Fibroblast of skin of right quadriceps (primary cell): ENCODE measurements at places on chromosomes 1 and 21.

DNA sequence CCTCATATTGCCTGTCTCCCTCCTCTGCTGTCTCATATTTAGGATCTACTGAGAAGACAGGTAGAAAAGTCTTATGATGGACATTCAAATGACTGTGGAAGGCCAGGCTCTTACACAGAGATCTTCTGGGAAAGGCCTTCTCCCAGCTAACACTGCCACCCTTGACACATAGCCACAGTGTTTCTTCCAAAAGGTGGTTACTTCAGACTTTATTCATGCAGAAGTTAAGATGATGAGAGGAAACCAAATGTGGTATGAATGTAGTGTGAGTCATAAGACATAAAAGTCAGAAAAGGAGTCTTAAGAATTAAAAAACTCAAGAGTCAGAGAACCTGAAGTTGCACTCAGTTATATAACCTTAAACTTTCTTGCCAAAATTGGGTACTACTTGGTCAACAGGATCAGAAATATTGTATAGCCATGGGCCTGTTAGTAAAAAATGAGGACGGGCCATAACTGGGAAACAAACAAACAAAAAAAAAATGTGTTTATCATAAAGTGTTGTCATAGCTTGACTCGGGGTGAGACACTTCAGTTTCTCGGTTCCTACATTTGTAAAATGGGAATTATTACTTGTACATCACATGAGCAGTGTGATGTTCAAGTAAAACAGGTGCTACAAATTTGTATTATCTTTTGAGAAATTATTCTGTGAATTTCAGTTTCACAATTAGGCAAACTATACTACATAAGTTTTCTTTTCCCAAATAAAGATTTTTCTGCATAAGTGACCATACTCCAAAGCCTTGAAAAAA lies 1.2 kb upstream of the DENND1B start:
- DNase-seq = peak; percentile 83

- no peak for DNase-seq
These were observed 11.5 kb upstream of the CXADR start for GRCh38 chr21:17501107-17502006.

- DNase-seq = no peak
These were observed 26.9 kb downstream of the KRTAP19-8 start for GRCh38 chr21:31011412-31011811.

GRCh38 chr1:231093156-231093922 lies 53.3 kb upstream of the FAM89A start:
- no peak for DNase-seq

GRCh38 chr1:78792756-78793155 lies 143.1 kb downstream of the IFI44 start:
- DNase-seq = peak; percentile 52

DNA sequence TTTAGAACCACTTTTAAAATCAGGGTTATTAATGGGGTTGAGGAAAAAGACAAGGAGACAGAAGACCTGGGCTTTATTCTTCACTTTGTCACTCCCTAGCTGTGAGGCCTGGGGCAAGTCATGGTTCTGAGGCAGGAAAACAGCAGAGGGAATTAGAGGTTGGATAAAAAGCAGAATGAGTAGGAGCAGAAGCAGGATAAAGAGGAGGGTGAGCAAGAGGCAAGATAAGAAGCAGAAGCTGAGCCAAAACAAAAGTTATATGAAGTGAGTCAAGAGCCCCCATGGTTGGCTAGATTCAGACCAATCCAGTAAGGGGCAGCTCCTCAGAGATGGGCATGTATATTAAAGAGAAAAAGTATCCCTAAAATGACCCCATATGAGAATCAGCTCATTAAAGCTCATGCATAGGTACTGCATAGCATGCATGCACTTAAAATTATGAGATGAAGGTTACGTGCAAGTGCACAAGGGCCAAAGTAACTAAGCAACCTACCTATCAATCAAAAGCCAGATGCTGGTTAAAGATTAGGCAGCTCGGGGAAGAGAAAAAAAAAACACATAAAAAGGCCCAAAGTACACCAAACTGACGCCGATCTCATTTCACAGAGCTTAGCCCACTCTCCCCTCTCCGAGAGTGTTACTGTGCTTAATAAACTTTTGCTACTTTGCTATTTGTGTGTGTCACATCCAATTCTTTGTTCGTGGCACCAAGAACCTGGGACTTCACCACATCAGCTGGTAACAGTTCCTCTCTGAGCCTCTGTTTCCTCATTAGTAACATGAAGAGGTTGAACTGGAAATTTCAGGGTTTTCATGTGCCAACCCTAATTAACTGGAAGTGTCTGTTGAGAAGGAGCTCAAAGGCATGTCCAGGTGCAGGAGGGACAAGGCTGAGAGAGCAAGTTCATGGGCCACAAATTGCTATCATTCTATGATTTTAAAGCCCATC lies 2.2 kb downstream of the AVPR1B start:
- no peak for DNase-seq

- DNase-seq = no peak
These were observed 26.6 kb downstream of the MATN1 start for GRCh38 chr1:30696831-30697230.

- no peak for DNase-seq
These were observed 180.3 kb upstream of the C8B start for GRCh38 chr1:57146100-57146499.

DNA sequence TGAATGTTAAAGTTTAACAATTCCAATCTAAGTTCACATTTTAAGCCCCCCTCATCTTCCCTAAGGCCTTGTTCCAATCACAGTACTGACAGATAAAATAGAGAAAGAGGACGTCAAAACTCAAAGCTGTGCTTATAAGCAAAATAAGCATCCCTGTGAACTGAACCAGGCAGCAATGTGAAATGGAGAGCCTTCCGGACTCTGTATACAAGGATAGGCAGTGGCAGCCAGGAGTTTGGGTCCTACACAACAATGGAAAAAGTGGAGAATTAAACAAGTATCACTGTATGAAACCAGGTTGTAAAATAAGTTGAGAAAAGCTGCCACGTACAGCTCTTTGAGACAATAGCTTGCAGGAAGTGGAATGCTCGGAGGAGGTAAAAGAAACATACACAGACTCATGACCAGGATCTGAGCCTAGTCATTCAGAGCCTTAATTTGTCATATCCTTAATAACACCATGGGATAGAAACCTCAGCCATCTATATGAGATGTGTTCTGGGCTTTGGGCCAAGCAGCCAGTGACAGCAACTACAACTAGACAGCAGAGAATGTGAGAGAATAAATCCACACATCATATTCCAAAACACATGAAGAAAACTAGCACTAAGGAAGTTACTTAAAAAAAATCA lies 55.2 kb upstream of the PALMD start:
- DNase-seq = peak; percentile 96

DNA sequence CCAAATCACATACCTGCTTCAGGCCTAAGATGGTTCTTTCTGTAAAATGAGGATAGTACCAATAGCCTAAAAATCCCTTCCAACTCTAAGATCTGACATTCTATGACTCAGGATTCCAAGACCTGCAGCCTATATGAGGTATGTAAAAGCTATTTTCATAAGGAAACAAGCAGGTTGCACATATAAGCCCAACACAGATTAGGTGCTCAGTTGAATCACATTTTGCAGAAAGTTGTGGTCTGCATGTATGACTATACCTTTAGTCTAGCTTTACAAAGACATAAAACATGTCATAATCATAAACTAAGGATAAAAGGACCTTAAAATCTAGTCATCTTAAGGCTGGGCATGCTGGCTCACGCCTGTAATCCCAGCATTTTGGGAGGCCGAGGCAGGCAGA lies 7.3 kb downstream of the KTI12 start:
- no peak for DNase-seq

GRCh38 chr1:83741348-83741747 lies 257.6 kb downstream of the TTLL7 start:
- DNase-seq = no peak

DNA sequence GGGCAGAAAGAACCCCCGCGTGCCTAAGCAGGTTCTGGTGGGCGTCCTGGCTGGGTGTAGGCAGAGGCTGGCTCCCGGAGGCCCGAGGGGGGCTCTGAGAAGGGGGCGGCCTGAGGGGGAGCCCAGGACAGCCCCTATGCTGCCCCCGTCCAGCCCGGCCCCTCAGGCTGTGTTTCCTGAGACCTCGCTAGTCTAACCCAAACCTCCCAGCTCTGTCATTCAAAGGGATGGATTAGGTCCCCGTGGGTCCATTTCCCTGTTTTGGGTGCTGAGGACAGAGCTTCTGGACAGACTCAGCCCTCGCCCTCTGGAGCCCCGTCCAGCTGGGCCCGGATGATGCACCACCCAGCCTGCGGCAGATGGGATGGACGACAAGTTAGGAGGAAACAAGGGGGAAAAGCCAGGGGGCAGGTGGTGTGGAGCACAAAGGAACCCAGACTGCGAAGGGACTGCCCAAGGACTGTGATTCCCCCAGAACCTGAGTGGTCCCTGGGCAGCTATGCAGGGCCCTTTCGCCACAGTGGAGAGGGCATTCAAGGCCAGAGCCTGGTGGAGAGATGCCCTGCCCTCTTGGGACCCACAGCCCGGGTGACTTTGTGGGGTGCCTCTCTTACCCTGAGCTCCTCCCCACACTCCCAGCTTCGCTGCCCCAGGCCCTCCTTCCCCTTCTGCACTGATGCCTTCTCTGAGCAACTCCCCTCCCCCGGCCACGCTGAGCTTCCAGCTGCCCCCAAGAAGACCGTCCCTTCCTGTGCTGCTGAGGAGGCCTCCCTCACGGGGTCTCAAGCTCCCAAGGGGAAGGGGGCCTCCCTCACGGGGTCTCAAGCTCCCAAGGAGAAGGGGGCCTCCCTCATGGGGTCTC lies 2.8 kb downstream of the HES4 start:
- DNase-seq = no peak

DNA sequence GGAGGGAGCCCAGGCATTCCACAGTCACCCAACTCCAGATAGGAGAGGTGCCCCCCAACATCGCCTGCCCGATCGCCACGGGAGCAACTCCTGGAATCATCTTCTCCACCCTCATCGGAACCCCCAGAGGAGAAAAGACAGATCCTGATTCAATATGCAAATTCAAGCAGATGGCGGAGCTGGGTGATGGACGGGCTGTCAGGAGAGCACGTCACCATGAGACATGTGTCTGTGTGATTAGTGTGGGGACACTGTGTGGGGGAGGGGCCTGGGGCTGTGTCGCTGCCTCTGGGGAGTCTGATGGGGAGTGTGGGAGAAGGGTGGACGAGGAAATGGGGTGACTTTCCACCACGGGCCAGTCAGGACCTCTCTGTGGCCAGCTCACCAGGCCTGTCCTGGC lies 90.2 kb upstream of the CSF3R start:
- DNase-seq = no peak

- DNase-seq = no peak
These were observed 53.8 kb upstream of the TARDBP start for GRCh38 chr1:10958614-10959013.

GRCh38 chr21:41766883-41767605 lies at the start of gene RIPK4:
Gene RIPK4 (minus strand): TSS chr21:41767052. CDS start chr21:41767041, 11 bp downstream.
- peak; percentile 41 for DNase-seq

DNA sequence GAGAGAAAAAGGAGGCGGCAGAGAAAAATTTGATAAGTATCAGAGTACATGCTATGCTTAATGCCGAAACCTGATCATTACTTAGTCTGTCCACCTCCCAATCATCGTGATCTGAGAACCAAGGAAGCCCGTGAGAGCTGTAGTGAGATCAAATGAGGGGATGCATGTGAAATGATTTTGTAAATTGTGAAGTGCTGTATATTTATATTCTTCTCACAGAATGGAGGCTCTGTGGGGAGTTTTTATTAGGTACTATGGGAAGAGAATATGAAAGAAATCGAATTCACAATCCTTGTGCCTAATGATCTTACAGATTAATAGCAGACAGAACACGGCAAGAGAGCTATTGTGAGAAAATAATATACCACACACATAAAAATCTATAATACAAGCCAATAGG lies 115.5 kb downstream of the LYPLAL1 start:
- DNase-seq = no peak

DNA sequence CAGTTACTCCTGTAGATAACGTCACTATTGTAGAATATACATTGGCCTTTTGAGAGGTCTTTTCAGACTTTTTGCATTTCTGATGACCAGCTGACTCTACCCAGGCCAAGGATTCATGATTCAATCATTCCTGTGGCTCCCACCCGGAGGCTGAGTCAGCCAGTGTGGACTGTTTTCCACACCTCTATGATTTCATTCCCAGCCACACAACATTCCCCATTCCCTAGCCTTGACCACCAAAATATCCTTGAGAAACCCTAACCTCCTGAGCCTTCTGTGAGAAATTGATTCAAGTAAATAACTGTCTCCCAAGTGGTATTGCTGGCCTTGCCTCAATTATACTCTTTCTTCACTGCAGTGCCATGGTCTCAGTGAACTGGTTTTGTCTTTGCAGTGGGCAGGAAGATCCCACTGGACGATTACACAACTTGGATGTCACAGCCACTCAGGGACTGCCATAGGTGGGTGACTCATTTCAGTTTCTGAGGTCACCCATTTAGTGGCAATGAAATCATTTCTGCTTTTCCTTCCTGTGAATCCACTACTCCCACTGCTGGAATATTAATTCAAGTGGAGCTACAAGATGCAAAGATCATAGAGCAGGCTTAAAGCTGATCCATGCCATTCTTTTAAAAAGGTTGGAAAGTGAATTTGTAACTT lies 518.6 kb upstream of the ZP4 start:
- DNase-seq = peak; percentile 93

DNA sequence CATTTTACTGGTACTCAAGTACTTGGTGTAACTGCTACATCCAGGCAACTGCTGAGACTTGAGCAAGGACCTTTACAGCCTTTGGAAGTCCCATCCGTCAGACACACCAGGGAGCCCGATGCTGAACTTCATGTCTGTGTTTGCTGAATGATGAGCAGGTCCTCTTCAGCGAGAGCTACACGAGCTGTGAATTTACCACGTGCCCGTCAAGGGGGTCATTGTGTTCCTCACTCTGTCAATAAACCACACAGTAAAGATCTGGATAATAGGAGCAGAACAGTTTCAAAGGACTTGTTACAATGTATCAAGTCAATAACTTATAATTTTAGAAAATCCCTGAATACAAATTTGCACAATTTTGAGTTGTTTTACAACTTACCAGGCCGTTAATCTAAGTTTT lies 427.2 kb downstream of the KIF26B start:
- DNase-seq = no peak

DNA sequence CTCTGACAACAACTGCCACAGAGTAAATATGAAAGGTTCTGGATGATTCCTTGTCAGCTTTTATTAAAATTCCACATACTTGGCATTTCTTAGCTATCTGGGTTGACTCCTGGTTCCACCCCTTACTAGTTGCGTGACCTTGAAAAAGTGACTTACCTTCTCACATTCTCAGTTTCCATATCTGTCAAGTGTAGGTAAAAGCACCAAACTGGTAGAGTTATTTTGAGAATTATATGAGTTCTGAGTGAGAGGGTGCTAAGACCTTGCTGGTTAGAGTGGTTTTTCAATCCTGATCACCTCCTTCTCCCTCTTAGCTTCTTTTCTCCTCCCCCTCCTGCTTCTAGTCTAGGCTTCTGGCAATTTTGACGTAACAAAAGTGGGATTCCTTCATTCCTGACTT lies 83.4 kb upstream of the ABCD3 start:
- no peak for DNase-seq
